ENCODE measurements at places on chromosomes 1 and 21. TPM values are rescaled to one million over a fixed set of nuclear protein-coding genes. Genes with fewer than 3 reads are reported as not detected.

DNA sequence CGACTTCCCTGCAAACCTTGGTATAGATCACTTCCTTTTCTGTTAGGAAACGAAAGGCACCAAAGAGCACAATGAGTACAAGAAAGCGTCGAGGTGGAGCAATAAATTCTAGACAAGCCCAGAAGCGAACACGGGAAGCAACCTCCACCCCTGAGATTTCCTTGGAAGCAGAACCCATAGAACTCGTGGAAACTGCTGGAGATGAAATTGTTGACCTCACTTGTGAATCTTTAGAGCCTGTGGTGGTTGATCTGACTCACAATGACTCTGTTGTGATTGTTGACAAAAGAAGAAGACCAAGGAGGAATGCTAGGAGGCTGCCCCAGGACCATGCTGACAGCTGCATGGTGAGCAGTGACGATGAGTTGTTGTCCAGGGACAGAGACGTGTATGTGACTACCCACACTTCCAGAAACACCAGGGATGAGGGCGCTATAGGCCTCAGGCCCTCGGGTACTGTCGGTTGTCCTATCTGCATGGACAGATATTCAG lies 18.5 kb downstream of the FAM89A start:
- peak overlapping the region; percentile 64 for H3K27ac ChIP-seq
- no peaks in the 10 kb centered on the region for H3K36me3 ChIP-seq
- DNase-seq = no peak
- no peaks in the 10 kb centered on the region for H3K27me3 ChIP-seq
- H3K4me3 ChIP-seq = no peak overlapping the region

DNA sequence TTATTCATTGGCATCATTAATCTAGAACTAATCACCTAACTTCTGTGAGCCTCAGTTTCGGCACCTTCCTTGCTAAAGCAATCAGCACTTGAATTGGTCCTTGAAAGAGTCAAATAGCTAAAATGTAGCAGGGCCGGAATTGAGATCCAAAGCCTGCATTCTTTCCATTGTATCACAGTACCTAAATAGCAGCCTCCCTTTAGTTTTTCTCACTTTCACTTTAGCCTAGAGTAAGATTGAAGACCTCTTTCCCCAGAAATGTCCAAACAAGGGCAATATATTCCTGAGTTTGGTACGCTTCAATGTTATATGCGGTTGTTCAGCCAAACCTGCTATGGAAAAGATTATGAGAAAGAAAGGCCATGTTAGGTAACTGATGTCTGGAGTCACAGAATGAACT lies 121.9 kb upstream of the BMP8A start:
- H3K36me3 ChIP-seq = peaks cover 95% of the 10 kb centered on the region
- no peaks in the 10 kb centered on the region for H3K27me3 ChIP-seq
- no peaks in the 10 kb centered on the region for H3K4me1 ChIP-seq
- H3K4me3 ChIP-seq = no peak overlapping the region
- DNase-seq = no peak

GRCh38 chr1:187630653-187631380 lies 802.1 kb downstream of the PLA2G4A start:
- no peak for DNase-seq
- H3K36me3 ChIP-seq = no peaks in the 10 kb centered on the region
- H3K4me3 ChIP-seq = no peak overlapping the region
- H3K27me3 ChIP-seq = no peaks in the 10 kb centered on the region

- H3K4me3 ChIP-seq = no peak overlapping the region
- no peaks in the 10 kb centered on the region for H3K36me3 ChIP-seq
- DNase-seq = peak; percentile 16
- no peaks in the 10 kb centered on the region for H3K27me3 ChIP-seq
- no peak overlapping the region for H3K27ac ChIP-seq
Measured at GRCh38 chr1:43766086-43766784, 58.9 kb downstream of the ST3GAL3 start.

GRCh38 chr1:58251430-58252073 lies 295.0 kb downstream of the OMA1 start:
- H3K4me3 ChIP-seq = no peak overlapping the region
- no peaks in the 10 kb centered on the region for H3K36me3 ChIP-seq
- peaks cover 25% of the 10 kb centered on the region for H3K4me1 ChIP-seq
- no peak for DNase-seq
- H3K27me3 ChIP-seq = peaks cover 32% of the 10 kb centered on the region

DNA sequence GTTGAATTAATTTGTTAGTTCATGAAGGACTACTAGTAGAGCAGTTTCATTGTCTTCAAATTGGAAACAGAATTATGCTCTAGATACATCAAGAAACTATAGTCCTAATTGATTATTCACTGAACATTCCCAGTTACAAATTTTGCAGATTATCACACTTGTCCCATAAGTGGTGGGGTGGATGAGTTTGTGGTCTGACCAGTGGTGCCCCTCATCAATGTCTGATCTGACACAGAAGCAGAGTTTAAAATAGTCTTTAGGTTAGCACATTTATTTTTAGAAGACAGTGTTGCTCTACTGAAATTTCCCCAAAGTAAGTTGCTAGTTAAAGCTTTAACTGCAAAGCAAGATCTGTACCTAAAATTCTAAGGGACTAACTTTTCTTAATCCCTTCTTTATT lies 42.9 kb downstream of the INKA2 start:
- H3K4me1 ChIP-seq = no peaks in the 10 kb centered on the region
- no peak for DNase-seq
- H3K4me3 ChIP-seq = no peak overlapping the region

DNA sequence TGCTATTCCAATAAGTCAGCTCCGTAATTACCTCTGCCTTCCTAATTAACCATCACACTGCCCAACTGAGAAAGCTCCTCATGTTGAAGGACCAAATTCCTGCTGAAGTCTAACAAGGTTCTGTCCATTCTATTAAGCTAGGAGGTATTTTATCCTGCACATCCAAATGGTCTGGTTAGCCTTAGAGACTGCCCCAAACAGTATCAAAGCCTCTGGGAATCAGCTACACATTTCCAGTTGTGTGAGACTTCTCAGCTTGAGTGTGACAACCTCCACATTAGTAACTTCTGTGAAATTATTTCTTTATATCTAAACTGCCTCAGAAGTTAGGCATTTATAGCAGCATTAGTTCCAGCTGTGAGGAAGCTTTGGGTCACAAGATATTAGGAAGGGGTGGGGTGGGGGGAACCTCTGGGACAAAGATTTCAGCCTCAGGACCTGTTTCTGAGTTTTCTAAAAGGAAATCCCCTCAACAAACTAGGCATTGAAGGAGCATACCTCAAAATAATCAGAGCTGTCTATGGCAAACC lies 150.5 kb upstream of the DUSP10 start:
- H3K27ac ChIP-seq = no peak overlapping the region
- no peak overlapping the region for H3K4me3 ChIP-seq
- DNase-seq = no peak

GRCh38 chr1:209617047-209617673 lies 33.6 kb downstream of the CAMK1G start:
- H3K27me3 ChIP-seq = no peaks in the 10 kb centered on the region
- peaks cover 48% of the 10 kb centered on the region for H3K36me3 ChIP-seq
- no peak overlapping the region for H3K4me3 ChIP-seq
- peaks cover 22% of the 10 kb centered on the region for H3K4me1 ChIP-seq

DNA sequence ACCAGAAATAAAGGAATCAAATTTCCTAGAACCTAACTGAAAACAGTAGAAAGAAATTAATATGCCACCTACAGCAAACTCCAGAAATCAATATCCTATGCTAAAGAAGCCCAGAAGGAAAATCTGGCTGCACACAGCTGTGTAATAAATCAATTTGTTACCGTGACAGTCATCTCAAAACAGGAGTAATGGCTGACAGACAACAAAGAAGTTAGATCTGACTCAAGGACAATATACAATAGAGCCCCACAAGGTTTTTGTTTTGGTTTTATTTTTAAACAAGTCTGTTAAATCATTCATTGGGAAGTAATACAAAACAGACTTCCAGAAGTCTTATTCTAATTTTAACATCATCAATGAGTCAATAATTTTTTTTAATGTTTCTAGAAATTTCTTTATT lies 168.4 kb downstream of the RERE start:
- no peaks in the 10 kb centered on the region for H3K27me3 ChIP-seq
- DNase-seq = no peak
- H3K4me3 ChIP-seq = no peak overlapping the region
- H3K4me1 ChIP-seq = peaks cover 9% of the 10 kb centered on the region
- no peak overlapping the region for H3K27ac ChIP-seq

- H3K27ac ChIP-seq = no peak overlapping the region
- H3K4me1 ChIP-seq = no peaks in the 10 kb centered on the region
- no peak overlapping the region for H3K4me3 ChIP-seq
- H3K27me3 ChIP-seq = no peaks in the 10 kb centered on the region
- no peak for DNase-seq
Measured at GRCh38 chr21:34192646-34193285, 119.4 kb downstream of the MRPS6 start.

DNA sequence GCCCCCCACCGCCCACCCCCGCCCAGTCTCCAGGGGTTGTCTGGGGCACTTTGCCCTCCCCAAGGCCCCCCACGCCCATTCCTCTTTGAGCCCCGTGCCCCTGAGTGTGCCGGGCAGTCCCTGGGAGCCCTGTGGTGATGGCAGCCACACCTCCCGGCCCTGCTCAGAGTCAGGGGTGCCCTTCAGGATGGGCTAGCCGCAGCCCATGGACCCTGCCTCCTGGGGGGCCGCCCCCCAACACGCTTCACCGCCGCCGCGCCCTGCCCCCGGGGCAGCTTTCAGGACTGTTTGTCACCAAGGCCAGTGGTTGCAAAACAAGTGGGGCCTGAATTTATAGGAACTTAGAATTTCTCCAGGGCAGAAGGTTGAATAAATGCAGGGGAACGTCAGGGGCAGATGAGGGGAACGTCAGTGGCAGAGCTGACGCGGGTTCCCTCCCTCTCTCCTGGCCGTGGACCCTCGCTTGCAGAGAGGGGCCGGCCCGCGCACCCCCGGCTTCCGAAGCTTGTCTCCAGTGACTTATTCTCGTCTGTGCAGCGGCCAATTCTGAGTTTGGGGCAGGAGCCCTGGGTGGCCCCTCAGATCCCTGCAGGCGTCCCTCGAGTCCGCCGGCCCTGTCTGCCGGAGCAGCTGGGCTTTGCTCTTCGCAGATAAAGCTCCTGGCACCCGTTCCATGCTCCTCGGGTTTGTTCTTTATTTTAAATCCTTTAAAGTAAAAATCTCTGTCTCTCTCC lies 41.2 kb upstream of the ADARB1 start:
- peaks cover 24% of the 10 kb centered on the region for H3K27me3 ChIP-seq
- H3K4me1 ChIP-seq = peaks cover 63% of the 10 kb centered on the region
- H3K4me3 ChIP-seq = no peak overlapping the region
- peak overlapping the region; percentile 42 for H3K27ac ChIP-seq
- no peaks in the 10 kb centered on the region for H3K36me3 ChIP-seq
- DNase-seq = no peak

DNA sequence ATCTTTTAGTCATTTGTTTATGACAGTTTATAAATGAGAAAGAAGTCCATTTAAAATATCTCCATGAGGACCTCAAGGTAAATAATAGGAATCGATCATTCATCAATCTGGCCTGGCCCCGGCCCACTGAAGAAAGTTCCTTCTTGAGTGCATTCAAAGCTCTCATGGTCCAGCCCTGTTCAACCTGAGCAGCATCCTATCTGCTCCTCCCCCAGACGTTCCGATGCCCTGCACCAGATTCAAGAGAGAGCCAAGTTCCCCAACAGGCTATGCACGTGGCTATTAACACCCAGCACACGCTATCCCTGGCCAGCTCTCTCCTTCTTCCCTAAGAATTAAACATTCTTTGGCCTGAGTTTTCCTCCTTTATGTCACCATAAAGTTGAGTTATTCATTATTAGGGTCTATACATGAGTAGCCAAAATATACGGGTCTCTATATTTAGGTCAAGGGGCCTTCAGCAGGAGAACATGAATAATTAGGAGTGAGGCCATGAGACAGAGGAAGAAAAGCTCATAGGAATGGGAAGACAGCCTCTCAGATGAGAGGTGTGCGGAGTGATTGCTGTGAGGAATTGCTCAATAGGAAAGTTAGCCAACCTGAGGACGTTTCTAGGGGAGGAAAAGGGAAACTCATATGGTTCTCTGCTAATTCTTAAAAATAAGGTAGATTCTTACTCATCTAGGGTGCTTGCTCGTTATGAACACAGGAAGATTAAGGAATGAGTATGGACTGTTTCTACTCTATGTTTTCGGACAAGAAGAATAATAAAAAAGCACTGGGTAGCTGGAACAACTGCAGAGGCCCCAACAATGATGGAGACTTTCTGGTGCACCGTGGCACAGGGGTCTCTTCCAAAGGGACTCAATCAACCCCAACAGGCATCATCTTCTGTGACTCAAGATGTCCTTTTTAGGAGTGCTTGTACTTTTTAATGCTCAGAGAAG lies 23.6 kb downstream of the RUNX1 start:
- H3K4me3 ChIP-seq = no peak overlapping the region
- no peak for DNase-seq
- H3K36me3 ChIP-seq = no peaks in the 10 kb centered on the region
- no peak overlapping the region for H3K27ac ChIP-seq
- no peaks in the 10 kb centered on the region for H3K27me3 ChIP-seq
- peaks cover 39% of the 10 kb centered on the region for H3K4me1 ChIP-seq

DNA sequence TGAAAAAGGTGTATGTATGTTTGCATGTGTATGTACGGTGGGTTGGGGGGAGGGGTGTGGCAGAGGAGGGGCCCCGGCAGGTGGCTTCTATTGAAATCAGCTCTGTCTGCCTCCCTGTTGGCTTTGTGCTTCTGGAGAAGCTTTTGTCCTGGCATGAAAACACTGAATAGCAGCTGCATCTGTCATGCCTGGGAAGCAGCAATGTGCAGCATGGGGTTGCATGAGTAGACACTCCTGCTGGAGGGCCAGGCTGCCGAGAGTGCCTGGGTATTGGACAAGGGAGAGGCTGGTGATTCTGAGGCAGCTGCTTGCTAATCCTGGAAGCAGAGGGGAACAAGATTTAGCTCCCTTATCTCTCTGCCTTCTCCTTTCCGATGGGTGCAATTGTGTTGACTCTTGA lies 20.5 kb downstream of the MAPKAPK2 start:
- H3K4me3 ChIP-seq = no peak overlapping the region
- no peaks in the 10 kb centered on the region for H3K27me3 ChIP-seq
- no peak for DNase-seq
- no peaks in the 10 kb centered on the region for H3K36me3 ChIP-seq
- H3K27ac ChIP-seq = no peak overlapping the region

GRCh38 chr1:219304227-219305226 lies 130.8 kb downstream of the LYPLAL1 start:
- H3K27me3 ChIP-seq = no peaks in the 10 kb centered on the region
- DNase-seq = no peak

DNA sequence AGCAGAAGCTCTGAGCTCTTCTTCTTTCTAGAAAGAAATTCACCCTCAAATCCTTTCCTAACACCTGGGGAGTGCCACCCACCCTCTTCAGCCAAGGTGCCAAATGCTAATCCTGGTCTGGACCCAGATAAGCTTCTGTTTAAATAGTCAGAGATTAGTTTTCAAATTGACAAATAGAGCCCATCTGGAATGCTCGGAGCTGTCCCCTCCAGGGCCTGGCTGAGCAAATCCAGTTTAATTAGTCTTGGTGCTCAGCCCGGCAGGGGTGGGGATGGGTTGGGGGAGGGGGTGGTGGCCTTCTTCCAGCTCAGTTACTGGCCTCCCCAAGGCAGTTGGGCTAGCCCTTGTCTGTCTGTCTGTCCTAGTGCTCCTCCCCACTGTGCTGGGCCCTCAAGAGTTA lies 269.5 kb downstream of the GRIK3 start:
- no peak overlapping the region for H3K4me3 ChIP-seq
- H3K27ac ChIP-seq = no peak overlapping the region

Gene LCK
- total RNA-seq = 2.0 TPM

Gene ZNF496
- total RNA-seq = 13.9 TPM

Gene MAP1LC3C
- not detected for total RNA-seq

Gene MRPL20
- total RNA-seq = 116 TPM

Gene FBXO2
- total RNA-seq = not detected

Gene CAMTA1
- total RNA-seq = 49.1 TPM

Gene CACNA1S
- total RNA-seq = not detected

Gene APCS
- not detected for total RNA-seq

Gene DNAJC28
- 0.89 TPM for total RNA-seq

Gene TNFSF4
- total RNA-seq = not detected

Gene S100A12
- total RNA-seq = not detected
